Activated naive CD8-positive, alpha-beta T cell treated with anti-CD3 and anti-CD28 coated beads for 36 hours (primary cell): ENCODE measurements at places on chromosomes 2 and 18.

DNA sequence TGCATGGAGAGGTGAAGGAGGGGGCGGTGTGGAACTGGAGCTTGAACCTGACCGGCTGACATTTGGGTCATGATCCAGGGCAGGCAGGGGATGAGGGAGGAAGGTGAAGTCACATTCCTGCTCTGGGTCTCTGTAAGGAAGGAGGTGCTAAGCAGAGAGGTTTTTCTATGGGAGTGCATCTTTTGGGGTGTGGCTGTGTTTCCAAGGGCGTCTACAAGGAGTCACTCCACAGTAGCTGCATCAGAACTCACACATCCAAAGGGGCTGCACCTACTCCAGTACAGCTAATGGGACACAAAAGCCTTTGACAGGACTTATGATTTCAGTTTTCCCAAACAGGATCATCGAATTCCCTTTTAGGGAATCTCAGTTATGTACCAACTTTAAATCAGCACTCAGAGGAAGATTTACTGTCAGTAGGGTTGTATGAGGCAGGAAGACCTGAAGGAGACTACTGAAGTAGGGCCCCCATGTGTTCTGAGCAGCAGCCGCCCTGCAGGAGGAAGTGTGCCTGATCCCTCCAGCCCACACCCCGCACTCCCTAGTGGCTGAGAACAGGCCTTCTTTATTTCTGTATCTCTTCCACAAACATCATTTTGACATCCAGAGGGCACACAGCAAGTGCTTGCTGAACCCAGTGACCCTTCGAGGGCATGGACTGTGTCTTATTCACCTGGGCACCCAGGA, 137.2 kb downstream of the CELF4 start:
- H3K27ac ChIP-seq, result no peak overlapping the region
- H3K36me3 ChIP-seq, result no peaks in the 10 kb centered on the region
- no peaks in the 10 kb centered on the region for H3K4me1 ChIP-seq
- H3K4me3 ChIP-seq, result no peak overlapping the region
- H3K27me3 ChIP-seq, result no peaks in the 10 kb centered on the region

DNA sequence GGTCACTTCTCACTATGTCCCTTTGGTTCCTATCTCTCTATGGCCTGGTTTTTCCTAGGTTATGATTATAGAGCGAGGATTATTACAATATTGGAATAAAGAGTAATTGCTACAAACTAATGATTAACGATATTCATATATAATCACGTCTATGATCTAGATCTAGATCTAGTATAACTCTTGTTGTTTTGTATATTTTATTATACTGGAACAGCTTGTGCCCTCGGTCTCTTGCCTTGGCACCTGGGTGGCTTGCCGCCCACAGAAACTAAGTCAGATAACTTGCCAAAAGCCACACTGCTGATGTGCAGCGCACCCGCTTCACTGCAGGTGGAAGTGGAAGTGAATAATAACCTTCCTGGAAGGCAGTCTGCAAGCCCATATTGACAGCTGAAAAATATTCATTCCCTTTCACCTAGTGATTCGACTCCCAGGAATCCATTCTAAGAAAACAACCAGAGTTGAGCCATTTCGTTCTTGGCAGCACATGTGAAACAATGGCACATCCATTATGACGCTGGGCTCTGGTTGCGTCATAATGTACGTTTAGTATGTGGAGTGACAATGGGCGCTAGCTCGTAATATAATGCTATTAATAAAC, 725 bp upstream of the ANKRD53 start:
- peaks cover 3% of the 10 kb centered on the region for H3K27me3 ChIP-seq
- peak overlapping the region; percentile 83 for H3K27ac ChIP-seq
- peak; percentile 39 for DNase-seq
- peak overlapping the region; percentile 79 for H3K4me3 ChIP-seq
- no peaks in the 10 kb centered on the region for H3K36me3 ChIP-seq

DNA sequence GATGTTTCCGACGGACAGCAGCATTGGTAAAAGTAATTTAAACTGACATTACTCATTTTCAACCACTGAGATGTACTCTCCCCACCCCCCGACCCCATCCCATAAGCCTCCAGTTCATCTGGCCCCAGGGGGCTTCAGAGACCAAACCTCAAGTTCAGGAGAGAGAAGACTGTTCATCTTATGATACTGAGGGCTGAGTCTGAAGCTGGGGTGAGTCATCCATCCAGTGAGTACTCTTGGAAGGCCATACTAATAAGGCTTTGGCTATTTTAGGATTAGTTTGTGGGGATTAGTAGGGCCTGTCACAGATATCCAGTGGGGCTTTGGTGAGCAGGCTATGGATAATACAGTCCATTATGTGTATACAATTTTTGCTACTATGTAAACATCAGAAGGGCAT, 125.3 kb upstream of the APCDD1 start:
- H3K4me3 ChIP-seq, result no peak overlapping the region
- H3K4me1 ChIP-seq, result no peaks in the 10 kb centered on the region
- no peaks in the 10 kb centered on the region for H3K27me3 ChIP-seq
- H3K27ac ChIP-seq, result no peak overlapping the region
- no peak for DNase-seq

DNA sequence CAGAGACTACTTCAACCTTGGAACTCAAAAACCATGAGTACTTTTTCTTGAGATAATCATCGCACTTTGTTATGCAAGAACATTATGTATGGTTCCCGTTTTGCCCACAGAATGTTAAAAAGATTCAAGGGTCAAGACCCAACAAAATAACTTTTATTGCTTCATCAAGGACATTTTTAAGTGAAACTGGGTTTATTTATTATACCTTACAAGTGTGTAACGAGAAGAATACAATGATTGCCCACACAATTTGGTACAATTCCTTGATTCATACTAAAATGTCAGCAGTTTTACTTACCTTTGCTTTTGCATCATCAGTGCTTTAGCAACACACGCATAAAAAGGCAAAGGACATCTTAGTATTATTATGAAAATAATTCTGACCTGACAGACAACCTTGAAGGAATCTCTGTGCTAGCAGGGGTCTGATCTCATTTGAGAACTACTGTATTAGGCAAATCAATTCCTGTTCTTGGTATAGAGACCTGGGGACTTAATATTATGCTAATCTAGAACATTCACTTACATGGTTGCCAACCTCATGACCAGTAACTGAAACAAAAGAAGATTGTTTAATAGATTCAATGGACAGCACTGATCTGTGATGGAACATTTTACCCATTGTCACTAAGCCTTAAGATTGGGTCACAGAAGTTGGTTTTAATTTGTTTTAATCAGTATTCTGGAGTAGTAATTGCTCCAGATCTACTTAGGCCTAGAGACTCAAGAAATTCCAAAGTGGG, 16.2 kb downstream of the CCDC88A start:
- H3K4me3 ChIP-seq, result no peak overlapping the region
- no peak overlapping the region for H3K27ac ChIP-seq
- no peaks in the 10 kb centered on the region for H3K27me3 ChIP-seq
- no peak for DNase-seq
- H3K36me3 ChIP-seq, result no peaks in the 10 kb centered on the region

- no peak for DNase-seq
- no peak overlapping the region for H3K4me3 ChIP-seq
Measured at GRCh38 chr2:224716921-224717320, 756 bp upstream of the CCDC195 start.

DNA sequence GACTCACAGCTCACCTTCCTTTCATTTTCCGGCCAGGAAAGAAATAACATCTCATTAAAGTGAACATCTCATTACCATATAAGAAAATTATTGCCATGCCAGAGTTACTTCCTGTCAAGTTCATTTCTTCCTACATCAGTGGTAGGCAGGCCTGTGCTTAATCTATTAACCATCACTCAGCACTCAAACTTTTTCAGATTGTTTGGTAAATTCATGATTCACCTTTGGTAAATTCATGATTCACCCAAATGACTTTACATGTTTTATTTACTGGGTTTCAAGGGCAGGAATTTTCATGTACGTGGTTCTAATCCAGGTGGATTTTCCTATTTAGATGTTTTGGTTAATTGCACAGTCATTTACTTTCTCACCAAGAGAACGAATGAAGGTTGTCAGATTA, 116.5 kb downstream of the CSRNP3 start:
- no peaks in the 10 kb centered on the region for H3K4me1 ChIP-seq
- no peaks in the 10 kb centered on the region for H3K36me3 ChIP-seq
- DNase-seq, result no peak
- no peak overlapping the region for H3K4me3 ChIP-seq
- no peak overlapping the region for H3K27ac ChIP-seq
- no peaks in the 10 kb centered on the region for H3K27me3 ChIP-seq

DNA sequence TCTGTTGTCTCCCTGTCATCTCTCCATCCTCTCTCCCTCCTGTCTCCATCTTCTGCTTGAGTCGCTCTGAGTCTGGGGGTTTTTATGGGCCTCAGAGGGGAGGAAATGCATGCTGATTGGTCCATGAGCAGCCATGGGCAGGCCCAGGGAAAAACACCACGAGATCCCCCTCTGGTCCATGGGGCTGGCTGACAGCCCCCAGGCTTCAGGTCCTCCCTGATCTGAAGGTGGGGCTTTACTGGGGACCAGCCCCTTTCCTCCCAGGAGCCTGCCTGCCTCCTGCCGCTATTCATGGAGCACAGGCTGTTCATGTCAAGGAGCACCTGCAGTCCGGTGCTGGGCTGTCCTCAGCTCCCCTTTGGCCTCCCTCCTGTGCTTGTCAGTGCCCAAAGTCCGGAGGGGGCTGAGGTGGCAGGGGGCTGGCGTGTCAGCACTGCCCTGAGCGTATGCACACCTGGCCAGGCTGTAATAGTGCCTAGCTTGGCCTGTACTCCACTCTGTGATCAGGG, 59.6 kb upstream of the DLX2 start:
- DNase-seq, result no peak
- H3K27ac ChIP-seq, result no peak overlapping the region
- no peak overlapping the region for H3K4me3 ChIP-seq
- no peaks in the 10 kb centered on the region for H3K27me3 ChIP-seq
- no peaks in the 10 kb centered on the region for H3K36me3 ChIP-seq
- H3K4me1 ChIP-seq, result no peaks in the 10 kb centered on the region

DNA sequence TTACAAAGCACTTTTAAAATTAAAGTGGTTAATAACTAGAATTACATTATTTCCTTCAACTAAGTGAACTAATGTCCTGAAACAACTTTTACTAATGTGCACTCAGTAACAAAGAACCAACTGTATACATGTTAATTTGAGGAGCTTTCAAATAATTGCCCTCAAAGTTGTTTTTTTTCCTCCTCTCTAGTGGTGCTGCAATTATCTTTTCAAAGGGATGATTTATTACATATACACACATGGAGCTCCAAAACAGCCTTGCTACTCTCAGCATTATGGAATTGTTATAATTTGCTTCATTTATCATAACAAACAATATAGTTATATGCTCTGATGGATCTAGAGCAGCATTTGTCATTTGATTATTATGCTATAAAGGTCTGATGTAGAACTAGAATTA, 246.3 kb upstream of the RASGRP3 start:
- no peak overlapping the region for H3K27ac ChIP-seq
- no peaks in the 10 kb centered on the region for H3K4me1 ChIP-seq
- DNase-seq, result no peak
- no peak overlapping the region for H3K4me3 ChIP-seq
- peaks cover 10% of the 10 kb centered on the region for H3K27me3 ChIP-seq

GRCh38 chr2:40361478-40361877, 90.4 kb downstream of the SLC8A1 start:
- no peak for DNase-seq
- no peak overlapping the region for H3K27ac ChIP-seq
- H3K27me3 ChIP-seq, result no peaks in the 10 kb centered on the region
- H3K4me1 ChIP-seq, result peaks cover 8% of the 10 kb centered on the region

- no peaks in the 10 kb centered on the region for H3K36me3 ChIP-seq
- DNase-seq, result no peak
- no peak overlapping the region for H3K4me3 ChIP-seq
- no peak overlapping the region for H3K27ac ChIP-seq
- H3K4me1 ChIP-seq, result peaks cover 17% of the 10 kb centered on the region
Measured at GRCh38 chr2:199470361-199470671, 12.6 kb upstream of the SATB2 start.

DNA sequence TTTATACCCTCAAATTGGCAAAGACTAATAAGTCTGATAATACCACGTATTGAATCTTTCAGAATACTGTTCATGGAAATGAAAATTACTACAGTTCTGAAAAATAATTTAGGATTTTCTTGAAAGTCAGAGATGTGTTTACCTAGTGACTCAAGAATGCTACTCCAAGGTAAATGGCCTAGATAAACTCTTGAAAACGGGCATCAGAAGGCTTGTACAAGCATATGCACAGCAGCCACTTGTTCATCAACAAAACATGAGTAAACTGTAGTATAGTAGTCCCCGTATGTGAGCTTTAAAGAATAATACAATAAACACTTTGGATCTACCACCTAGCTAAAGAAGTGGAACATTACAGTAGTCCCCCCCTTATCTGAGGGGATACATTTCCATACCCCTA, 157.5 kb downstream of the THADA start:
- DNase-seq, result no peak
- no peak overlapping the region for H3K4me3 ChIP-seq
- H3K4me1 ChIP-seq, result peaks cover 2% of the 10 kb centered on the region
- H3K36me3 ChIP-seq, result peaks cover 21% of the 10 kb centered on the region
- H3K27me3 ChIP-seq, result no peaks in the 10 kb centered on the region

- no peaks in the 10 kb centered on the region for H3K36me3 ChIP-seq
- H3K27ac ChIP-seq, result no peak overlapping the region
- no peaks in the 10 kb centered on the region for H3K4me1 ChIP-seq
- H3K27me3 ChIP-seq, result no peaks in the 10 kb centered on the region
- no peak for DNase-seq
- H3K4me3 ChIP-seq, result no peak overlapping the region
Measured at GRCh38 chr18:43367895-43368294, 90.6 kb upstream of the SYT4 start.

DNA sequence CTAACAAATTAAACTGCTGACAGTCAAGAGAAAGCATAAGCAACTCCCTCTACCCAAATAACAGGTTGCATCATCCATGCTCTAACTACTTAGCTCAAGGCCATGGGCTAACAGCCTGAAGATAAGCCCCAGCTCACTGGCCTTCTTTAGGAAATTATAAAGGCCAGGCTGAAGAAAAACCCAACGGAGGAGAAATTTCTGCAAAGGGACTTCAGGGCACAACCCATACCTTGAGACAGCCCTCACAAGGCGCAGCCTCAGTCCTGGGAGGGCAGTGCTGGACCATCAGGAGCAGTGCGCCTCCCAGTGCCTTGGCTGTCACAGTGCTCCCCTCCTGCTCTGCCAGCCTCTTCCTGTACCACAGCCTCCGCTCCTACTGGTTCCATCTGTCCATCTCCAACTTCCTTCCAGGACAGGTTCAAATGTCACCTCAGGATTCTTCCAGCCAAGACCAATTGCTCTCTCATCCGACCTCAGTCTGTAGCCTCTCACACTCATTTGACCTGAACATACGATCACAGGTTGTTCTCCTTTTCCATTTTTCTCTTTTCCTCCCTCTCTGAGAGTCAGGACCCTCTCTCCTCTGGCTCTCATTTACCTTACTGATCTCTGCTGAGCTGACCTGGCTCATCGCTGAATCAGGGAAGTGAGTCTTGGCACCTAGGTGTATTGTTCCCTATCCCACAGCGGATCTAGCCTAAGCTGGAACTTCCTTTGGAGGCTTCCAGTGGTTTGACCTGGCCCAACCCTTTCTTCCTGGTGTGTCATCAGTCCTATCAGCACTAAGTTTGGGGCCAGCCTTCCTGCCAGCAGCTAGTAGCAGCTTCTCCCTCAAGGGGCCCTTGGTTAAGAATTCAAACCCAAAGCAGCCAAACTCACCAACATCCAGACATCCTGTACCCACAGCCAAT, 1.9 kb downstream of the MCFD2 start:
- H3K36me3 ChIP-seq, result peaks cover 16% of the 10 kb centered on the region
- no peak for DNase-seq
- H3K4me1 ChIP-seq, result peaks cover 57% of the 10 kb centered on the region
- H3K27me3 ChIP-seq, result no peaks in the 10 kb centered on the region
- H3K27ac ChIP-seq, result no peak overlapping the region

GRCh38 chr2:209472871-209473270, 49.0 kb downstream of the MAP2 start:
- H3K36me3 ChIP-seq, result no peaks in the 10 kb centered on the region
- no peak overlapping the region for H3K27ac ChIP-seq
- H3K4me3 ChIP-seq, result no peak overlapping the region
- no peak for DNase-seq
- peaks cover 8% of the 10 kb centered on the region for H3K27me3 ChIP-seq
- no peaks in the 10 kb centered on the region for H3K4me1 ChIP-seq
